ENCODE measurements at places on chromosomes 5 and 9. TPM values are rescaled to one million over a fixed set of nuclear protein-coding genes. Genes with fewer than 3 reads are reported as not detected.

- peak; percentile 85 for DNase-seq
These were observed 122.8 kb downstream of the STARD4 start for GRCh38 chr5:111389390-111390082.

CEP72 gene
- total RNA-seq: 2.8 TPM

ARL10 gene
- 3.6 TPM for total RNA-seq

TLX3 gene
- total RNA-seq: not detected

GPX8 gene
- 201 TPM for total RNA-seq
